Aorta (tissue), 5 donors: ENCODE measurements at places on chromosomes 7 and 10. TPM values are rescaled to one million over a fixed set of nuclear protein-coding genes. Genes with fewer than 3 reads are reported as not detected.

DNA sequence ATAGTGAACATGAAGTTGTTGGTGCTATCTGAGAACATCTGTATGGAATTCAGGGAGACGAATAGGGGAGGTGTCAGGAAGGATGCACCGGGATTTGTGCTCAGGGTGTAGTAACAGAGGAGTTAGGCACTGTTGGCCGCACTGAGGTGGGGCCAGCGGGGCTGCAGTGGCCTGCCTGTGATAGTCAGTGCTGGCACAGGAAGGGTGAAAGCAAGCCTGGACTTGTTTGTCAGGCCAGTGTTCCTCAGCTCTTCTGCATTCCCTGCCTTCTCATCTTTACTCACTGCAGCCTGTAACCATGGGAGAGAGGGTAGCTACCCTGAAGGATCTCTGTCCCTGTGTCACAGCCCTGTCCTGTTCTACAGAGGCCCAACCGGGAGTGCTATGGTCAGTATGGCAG, 81.3 kb downstream of the SH2D4B start:
- no peak overlapping the region for H3K27ac ChIP-seq
- H3K27me3 ChIP-seq = no peaks in the 10 kb centered on the region
- no peak overlapping the region for H3K4me3 ChIP-seq
- no peaks in the 10 kb centered on the region for H3K36me3 ChIP-seq
- no peaks in the 10 kb centered on the region for H3K4me1 ChIP-seq
- no peak for DNase-seq

DNA sequence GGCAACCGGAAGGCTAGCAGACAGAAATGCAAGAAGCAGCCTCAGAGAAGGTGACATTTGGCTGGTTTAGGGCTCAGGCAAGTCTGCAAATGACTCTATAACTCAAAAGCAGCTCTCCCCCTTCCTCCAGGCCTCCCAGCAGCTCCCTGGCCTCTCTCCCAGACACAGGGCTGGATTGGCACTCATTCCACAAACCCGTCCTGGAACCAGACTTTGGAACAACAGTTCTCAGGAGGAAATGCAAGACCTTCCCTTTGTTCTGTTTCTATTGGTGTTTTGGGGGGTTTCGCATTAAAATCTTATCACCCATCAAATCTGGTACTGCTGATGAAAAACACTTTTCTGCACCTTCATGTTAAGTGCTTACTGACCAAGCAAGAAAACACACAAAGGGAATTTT, 40.3 kb upstream of the EFCAB10 start:
- H3K27ac ChIP-seq = no peak overlapping the region
- H3K27me3 ChIP-seq = no peaks in the 10 kb centered on the region
- H3K36me3 ChIP-seq = no peaks in the 10 kb centered on the region
- no peak overlapping the region for H3K4me3 ChIP-seq

DNA sequence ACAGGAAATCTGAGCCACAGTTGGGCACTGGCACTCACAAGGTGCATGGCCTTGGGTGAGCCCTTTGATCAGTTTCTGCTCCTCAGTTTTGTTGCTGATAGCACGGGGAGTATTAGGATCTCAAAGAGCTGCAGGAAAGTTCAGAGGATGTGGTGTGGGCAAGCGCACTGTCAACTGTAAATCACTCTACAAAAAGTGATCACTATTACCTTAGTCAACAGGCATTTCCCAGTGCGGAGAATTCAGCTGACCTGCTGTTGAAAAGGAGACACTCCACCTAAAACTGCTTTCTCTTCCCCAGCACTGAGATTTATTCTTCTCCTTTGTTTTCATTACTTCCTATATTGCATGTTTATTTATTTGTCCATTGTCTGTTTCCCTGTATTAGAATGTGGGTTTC, 331.0 kb downstream of the PRPF18 start:
- no peak for DNase-seq
- no peaks in the 10 kb centered on the region for H3K4me1 ChIP-seq
- no peaks in the 10 kb centered on the region for H3K36me3 ChIP-seq

GRCh38 chr7:20539201-20539600, 76.3 kb upstream of the ABCB5 start:
- no peak overlapping the region for H3K4me3 ChIP-seq
- H3K27me3 ChIP-seq = no peaks in the 10 kb centered on the region
- H3K27ac ChIP-seq = no peak overlapping the region
- no peaks in the 10 kb centered on the region for H3K4me1 ChIP-seq

- no peaks in the 10 kb centered on the region for H3K27me3 ChIP-seq
- no peak for DNase-seq
- no peaks in the 10 kb centered on the region for H3K4me1 ChIP-seq
Observed at GRCh38 chr7:42167631-42168236, 69.3 kb downstream of the GLI3 start.

DNA sequence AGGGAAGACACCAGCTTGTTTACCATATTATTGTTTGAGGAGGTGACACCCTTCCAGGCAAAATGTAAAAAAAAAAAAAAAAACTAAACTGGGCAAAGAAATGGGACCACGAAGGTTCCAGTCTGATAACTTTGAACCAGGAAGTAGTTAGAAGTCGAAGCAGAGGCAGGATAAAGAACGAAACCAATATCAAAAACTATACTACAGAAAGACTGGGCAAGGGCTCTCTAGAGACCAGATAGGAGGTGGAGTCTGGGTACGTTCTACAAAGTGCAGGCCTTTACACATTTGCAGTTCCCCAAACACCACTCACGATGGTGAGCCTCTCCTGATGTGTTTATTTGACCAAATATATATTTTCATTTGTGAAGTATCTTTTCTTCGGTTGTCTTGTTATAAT, 125.7 kb upstream of the CDK1 start:
- H3K4me3 ChIP-seq = no peak overlapping the region
- DNase-seq = no peak
- H3K36me3 ChIP-seq = no peaks in the 10 kb centered on the region
- H3K27ac ChIP-seq = no peak overlapping the region
- H3K27me3 ChIP-seq = no peaks in the 10 kb centered on the region
- no peaks in the 10 kb centered on the region for H3K4me1 ChIP-seq

DNA sequence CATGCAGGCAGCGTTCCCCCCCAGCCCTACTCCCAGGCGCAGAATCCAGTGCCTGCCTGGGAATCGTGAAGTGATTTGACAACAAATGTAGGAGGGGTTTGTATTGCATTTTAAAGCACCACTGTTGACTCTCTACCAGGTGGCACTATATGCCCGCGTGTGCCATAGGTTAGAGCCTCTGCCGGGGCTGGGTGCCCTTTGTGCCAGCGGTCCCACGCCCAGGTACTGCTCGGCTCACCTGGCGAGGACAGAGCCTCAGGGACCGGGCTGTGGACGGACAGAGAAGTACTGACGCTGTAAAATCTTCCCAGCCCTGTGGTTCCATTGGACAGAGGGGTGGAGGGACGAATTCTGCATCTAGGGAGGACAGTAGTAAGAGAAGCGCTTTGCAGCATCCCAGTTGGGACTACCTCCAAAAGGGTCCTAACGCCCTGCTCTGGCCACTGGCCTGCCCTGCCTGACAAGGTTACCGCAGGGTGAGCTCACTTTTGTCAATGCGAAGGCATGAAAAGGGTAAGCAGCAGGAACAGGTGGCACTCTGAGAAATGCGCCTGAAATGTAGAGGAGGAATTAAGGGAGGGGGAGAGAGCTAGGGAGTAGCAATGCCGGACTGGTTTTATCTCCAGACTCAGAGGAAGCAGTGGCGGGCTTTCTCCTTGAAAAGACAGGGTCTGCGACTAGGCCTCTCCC, 788 bp upstream of the CACNA2D1 start:
- H3K4me3 ChIP-seq = peak overlapping the region; percentile 92
- H3K27me3 ChIP-seq = no peaks in the 10 kb centered on the region
- H3K27ac ChIP-seq = peak overlapping the region; percentile 31
- no peak for DNase-seq

DNA sequence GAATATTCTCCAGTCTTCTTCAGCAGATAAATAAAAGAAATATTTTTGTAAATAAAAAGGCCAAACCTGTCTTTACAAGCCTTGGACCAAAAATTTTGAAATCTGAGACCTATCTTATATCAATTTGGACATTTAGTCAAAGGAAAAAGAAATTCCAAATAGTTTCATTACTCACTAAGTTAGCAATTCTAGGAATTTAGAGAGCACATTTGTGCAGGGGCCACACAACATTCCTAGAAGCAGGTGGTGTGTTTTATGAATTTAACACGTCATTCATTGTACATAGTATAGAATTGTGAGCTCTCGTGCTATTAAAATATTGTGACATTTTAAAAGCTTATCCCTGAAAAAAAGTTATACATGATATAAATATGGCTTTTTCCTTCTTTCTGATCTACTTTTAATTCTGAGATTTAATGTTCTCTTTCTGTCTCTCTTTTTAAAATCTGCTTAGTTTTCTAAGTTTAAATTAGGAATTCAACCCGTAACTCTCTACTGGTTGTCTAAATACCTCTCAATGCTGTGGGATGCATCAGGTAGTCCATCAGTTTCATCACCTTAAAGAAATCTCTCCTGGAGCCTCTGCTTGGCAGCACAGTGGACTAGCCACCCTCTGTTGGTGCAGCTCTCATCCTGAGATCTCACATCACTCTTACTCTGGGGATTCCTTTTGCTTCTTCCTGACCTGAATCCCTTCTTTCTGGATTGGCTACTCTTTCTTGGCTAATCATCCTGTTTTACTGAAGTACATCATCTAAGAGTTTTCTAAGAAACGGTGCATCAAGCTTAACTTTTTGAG, 124.5 kb downstream of the SEMA3E start:
- no peak for DNase-seq
- no peak overlapping the region for H3K27ac ChIP-seq
- no peak overlapping the region for H3K4me3 ChIP-seq
- no peaks in the 10 kb centered on the region for H3K27me3 ChIP-seq
- H3K36me3 ChIP-seq = no peaks in the 10 kb centered on the region

DNA sequence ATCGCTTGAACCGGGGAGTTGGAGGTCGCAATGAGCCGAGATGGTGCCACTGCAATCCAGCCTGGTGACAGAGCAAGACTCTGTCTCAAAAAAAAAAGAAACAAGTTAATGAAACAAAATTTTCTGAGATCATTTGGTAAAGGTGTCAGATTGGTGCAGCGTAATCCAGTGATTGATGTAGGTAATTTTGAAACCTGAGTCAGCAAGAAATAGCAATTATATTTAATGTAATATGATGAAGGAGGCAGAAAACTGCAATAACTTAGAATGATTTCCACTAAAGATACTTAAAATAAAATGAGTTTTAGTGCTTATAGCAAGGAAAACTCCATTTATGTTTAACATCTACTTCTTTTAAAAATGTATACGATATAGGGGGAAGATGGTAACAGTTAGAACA, 1049.8 kb upstream of the C7orf33 start:
- H3K4me3 ChIP-seq = no peak overlapping the region
- DNase-seq = no peak
- no peak overlapping the region for H3K27ac ChIP-seq
- H3K4me1 ChIP-seq = no peaks in the 10 kb centered on the region
- no peaks in the 10 kb centered on the region for H3K36me3 ChIP-seq
- H3K27me3 ChIP-seq = no peaks in the 10 kb centered on the region

DNA sequence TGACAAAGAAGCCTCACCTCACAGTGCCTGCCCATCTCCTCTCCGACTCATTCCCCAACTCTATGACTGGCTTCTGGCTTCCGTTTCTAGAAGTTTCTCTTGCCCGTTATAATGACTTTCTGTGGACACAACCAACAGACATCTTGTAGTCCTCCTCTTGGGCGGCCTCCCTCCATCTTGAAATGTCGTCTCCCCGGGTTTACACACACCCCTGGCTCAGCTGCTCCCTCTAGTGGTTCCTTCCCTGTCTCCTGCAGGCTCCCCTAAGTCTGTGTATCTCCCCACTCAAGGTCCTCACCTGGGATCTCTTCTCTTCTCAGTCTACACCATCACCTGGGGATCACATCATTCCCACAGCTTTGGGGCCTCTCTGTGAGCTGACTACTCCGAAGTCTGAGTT, 123.4 kb upstream of the NEBL start:
- H3K4me1 ChIP-seq = no peaks in the 10 kb centered on the region
- no peaks in the 10 kb centered on the region for H3K27me3 ChIP-seq
- no peaks in the 10 kb centered on the region for H3K36me3 ChIP-seq
- DNase-seq = no peak
- no peak overlapping the region for H3K4me3 ChIP-seq

DNA sequence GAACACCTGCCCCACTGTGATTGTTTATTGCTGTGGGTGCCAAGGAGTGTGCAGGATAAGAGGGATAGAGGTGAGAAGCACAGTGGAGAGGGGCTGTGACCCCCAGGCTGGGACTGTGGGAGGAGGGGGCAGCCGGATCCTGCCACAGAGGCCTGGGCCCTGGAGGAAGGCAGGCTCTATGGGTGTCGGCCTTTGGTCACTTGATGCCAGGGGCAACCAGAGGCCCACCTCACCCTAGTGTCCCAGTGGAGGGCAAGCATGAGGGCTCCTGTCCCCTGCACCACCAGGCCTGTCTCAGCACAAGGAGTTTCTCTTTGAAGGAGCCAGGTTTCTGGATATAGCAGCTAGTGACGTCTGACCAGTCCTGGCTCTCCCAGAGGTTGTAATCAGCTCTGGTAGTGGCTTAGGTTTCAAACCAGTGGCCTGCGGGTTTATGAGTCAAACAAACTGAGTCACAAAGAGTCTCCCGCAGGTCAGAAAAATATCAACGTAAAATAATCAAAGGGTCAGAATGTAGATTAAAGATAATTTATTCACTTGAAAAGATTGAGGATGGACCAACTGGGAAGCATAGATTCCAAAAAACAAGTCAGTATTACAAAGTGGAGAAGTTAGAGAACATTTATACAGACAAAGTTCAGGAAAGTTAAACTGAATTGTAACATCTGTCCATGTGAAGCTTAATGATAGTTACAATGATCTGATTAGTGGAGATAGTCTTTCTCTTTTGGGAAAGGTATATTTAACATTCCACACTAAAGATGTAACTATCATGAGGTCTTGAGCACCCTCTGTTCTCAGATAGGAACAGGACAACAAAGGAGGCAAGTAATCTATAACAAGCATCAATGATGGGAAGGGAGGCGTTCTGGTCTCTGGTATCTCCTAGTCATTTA, 37.2 kb upstream of the ZNF488 start:
- no peaks in the 10 kb centered on the region for H3K27me3 ChIP-seq
- H3K4me3 ChIP-seq = no peak overlapping the region
- H3K36me3 ChIP-seq = no peaks in the 10 kb centered on the region
- DNase-seq = no peak
- H3K4me1 ChIP-seq = no peaks in the 10 kb centered on the region

DNA sequence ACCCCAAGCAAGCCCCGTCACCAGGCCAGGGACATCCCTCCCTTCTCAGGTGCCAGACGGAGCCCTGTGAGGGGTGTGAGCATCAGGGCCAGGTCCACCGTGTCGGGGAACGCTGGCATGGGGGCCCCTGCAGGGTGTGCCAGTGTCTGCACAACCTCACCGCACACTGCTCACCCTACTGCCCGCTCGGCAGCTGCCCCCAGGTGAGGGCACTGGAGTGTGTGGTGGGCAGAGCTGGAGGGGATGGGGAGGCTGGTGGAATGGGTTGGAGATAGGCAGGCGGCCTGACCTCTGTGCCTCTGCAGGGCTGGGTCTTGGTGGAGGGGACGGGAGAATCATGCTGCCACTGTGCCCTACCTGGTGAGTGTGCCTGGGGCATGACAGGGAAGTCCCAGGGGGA, 19.9 kb upstream of the ZNF467 start:
- no peaks in the 10 kb centered on the region for H3K4me1 ChIP-seq
- no peak for DNase-seq
- no peak overlapping the region for H3K27ac ChIP-seq
- no peak overlapping the region for H3K4me3 ChIP-seq
- no peaks in the 10 kb centered on the region for H3K36me3 ChIP-seq
- H3K27me3 ChIP-seq = no peaks in the 10 kb centered on the region

- H3K27ac ChIP-seq = no peak overlapping the region
- H3K4me1 ChIP-seq = no peaks in the 10 kb centered on the region
- no peaks in the 10 kb centered on the region for H3K27me3 ChIP-seq
- no peak overlapping the region for H3K4me3 ChIP-seq
Observed at GRCh38 chr10:43079856-43080255, 3.0 kb downstream of the RET start.

The TRIM50 gene
- not detected for total RNA-seq

The TFEC gene
- 12.4 TPM for total RNA-seq

The SNX13 gene
- 44.9 TPM for total RNA-seq

The FAM3C gene
- total RNA-seq = 68.4 TPM

The TSPAN33 gene
- 8.3 TPM for total RNA-seq

The AFAP1L2 gene
- 19.3 TPM for total RNA-seq

The TOMM7 gene
- 305 TPM for total RNA-seq
